ENCODE measurements at places on chromosomes 3 and 15.

DNA sequence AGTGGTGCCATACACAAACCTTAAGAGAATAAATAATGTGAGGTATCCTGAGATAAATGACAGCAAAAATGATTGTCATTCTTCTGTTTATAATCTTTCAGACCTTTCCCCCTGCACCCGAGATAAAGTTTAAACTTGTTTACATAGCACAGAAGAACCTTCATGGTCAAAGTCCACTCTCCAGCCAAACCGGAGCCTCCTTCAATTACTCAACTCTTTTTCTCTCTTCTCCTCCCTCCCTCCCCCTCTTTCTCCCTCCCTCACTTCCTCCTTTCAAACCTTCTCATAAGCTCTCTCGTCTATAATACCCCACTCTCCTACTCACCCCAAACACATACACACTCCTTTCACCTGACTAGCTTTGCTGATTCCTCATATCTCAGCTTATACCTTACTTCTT, 198.9 kb downstream of the EFHB start:
- no peak for DNase-seq

DNA sequence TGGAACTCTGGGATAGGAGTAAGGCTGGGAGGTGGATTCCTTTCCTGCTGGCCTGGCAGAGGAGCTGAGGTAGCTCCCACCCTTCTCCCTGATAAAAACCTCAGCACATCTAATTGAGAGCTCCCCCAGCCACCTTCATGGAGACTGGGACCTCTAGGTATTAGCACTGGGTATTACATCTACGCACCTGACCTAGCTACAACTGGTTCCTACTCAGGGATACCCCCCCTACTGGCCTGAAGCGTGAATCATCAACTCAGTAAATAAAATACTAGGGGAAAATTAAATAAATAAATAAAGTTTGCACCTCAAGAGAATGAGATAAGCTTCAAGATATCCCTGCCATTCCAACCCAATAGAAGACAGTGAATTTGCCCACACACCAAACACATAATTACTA, 140.4 kb downstream of the NEK10 start:
- no peak for DNase-seq

GRCh38 chr15:45674677-45675076, 39.8 kb downstream of the SQOR start:
- DNase-seq, result no peak

DNA sequence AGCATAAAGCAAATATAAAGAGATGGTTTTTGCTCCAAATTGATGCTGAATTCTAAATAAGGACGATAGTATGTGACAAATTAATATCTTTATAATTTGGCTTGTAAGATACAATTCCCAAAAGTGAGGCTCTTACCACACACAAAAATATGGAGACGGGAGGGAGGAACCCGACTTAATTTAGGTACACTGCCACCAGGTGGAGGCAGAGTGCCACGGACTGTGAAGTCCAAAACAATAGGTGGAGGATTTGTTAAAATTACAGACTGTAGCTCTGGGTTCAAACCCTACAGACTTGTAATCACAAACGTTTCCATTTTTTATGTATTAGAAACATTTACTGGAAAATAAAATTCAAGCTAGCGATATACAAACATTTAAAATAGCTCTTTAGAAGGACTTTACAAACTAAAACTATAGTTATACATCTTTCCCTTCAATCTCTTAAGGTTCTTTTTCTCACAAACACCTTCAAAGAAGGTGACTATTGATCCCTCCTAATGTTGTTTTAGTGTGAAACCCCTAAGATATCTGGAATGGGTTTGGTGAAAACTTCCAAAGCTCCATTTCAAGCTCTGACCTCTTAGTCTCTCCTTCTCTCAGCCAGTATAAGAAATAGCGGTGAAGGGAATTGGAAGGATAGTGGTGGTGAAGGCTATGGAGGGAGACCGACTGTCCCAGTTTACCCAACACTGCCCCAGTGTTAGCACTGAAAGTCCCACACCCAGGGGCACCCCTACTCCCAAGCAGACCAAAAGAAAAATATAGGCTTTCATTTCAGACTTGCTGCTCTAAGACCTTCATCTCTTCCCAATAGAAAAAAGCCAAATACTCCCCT, 89.7 kb downstream of the AQP9 start:
- peak; percentile 82 for DNase-seq

GRCh38 chr15:31371520-31372240, 45.0 kb downstream of the KLF13 start:
- DNase-seq, result no peak

- peak; percentile 88 for DNase-seq
Measured at GRCh38 chr3:83890039-83890762, 1068.6 kb upstream of the CADM2 start.

GRCh38 chr3:196514913-196515621, at the start of gene SMCO1:
Gene SMCO1, minus strand, starts transcription at chr3:196515346. Its CDS starts 137 bp downstream, at chr3:196515209.
- DNase-seq, result no peak

DNA sequence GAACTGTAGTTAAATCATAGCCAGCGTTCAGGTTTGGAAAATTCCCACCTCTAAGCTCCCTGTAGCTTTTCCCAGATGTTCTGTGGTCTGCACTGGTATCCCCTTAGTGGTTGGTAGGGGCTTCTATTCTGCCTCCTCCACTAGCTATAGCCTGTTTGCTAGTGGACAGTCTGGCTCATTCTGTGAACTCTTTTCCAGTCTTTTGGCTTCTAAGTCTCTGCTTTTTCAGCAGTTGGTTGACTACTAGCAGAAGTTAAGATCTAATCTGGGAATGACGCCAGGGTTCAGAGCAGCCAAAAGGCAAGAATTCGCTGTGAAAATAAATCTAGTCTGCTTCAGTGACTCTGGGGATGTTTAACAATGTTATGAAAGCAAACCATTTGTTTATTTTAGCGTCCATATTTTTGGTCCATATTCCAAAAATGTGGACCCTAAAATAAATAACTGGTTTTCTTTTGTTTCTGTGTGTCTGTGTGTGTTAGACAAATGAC, 73.7 kb upstream of the WDR72 start:
- DNase-seq, result peak; percentile 6

DNA sequence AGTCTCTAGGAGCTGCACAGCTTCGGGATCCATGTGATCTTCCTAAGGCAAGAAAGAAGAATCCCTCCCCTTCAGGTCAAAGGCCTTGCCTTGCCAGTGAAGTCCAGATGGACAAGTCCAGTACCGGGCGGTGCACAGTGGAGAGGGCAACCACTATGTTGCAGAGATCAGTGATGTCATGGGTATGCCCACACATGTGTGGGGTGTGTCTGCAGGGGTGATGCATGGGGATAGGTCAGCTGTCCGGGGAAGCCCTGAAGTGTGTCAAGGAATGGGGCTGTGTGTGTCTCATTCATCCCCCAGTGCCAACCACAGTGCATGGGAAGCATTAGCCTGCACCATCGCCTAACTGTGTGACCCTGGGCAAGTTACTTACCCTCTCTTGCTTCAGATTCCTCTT, 66.5 kb downstream of the TLE3 start:
- no peak for DNase-seq

GRCh38 chr3:60992395-60992794, 258.9 kb downstream of the FHIT start:
- no peak for DNase-seq

DNA sequence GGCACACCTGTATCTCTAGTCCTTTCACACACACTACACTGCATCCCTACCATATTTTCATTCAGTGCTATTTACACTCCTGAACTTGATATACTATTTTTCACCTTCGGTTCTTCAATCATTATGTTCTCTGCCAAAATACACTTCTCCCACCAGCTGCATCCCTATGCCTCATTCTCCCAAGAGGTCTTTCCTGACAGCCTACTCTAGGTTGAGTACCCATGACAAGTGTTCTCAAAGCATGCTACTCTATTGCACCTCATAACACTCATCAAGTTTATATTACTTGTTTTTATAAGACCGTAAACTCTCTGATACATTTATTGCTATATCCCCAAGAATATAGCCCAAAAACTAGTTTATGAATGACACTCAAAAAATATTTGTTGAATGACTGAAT, 549.5 kb downstream of the PYDC2 start:
- DNase-seq, result no peak

GRCh38 chr3:62238003-62238402, 135.3 kb downstream of the FEZF2 start:
- no peak for DNase-seq

DNA sequence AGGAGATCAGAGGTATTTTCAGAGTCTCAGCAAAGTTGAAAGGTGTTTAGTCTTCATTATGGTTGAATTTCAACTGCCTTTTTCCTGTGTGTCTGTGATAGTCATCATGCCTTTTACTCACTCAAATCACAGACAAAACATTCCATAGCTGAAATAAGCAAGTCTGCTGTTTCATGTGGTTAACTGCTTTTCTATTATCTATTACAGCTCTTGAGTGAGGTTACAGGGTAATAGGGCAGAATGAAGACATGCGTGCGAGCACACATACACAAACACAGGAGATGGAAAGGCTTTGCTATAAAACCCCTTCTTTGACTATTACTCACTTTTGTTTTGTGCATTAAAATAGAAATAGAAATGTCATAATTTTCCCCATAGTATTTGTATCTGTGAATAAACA, 192.6 kb upstream of the RARB start:
- DNase-seq, result peak; percentile 45

DNA sequence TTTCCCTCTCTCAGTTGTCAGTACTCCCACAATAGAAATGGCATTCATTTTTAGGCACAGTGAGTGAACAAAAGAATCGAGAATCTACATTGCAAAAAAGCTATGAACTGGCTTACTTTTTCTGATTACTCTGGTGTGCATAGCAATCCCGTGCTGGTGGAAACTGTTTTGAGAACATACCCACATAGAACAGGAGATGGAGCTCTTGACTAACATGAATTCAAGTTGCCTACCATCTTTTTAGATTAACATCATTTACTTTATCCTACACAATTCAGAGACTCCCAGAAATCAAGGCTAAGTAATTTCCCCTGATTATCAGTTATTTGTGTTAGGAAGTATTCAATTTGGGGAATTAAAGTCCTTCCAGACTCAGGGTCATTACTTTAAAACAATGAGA, 326.6 kb downstream of the ARPP21 start:
- DNase-seq, result peak; percentile 57

DNA sequence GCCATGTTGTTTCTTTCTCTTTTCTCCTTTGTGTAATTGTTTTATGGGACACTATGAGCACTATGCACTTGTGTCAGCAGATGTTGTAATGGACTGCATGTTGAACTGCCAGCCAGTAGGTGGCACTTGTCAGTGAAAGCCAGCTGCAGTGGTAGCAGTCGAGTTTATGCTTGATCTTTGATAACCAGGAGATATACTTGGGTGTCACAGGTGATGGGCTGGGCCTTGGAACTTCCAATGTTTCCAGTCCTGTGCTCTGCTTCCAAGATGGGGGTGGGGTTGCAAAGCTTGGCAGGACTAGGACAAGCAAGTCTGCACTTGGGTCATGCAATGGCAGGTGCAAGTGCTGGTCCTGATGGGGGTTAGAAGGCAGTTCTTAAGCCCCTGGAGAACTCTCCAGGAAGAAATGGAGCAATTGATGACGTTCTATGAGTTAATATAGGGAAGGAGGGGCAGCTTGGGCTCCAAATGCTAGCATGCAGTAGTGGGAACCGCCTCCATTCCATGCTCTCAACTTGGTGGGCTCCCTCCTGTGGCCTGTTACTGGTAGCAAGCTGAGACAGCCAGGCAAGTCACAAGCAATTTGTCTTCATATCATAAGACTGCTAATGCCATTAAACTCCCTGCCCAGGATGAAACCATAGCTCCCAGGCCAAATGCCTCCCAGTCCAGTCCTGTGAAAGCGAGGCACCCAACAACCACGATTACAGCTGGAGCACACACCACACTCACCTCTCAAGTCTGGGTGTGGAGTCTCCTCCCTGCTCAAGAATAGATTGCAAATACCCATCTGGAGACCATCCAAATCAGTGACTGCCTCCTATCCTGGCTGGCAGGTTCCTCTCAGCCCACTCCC, 287.2 kb downstream of the CGGBP1 start:
- peak; percentile 23 for DNase-seq

DNA sequence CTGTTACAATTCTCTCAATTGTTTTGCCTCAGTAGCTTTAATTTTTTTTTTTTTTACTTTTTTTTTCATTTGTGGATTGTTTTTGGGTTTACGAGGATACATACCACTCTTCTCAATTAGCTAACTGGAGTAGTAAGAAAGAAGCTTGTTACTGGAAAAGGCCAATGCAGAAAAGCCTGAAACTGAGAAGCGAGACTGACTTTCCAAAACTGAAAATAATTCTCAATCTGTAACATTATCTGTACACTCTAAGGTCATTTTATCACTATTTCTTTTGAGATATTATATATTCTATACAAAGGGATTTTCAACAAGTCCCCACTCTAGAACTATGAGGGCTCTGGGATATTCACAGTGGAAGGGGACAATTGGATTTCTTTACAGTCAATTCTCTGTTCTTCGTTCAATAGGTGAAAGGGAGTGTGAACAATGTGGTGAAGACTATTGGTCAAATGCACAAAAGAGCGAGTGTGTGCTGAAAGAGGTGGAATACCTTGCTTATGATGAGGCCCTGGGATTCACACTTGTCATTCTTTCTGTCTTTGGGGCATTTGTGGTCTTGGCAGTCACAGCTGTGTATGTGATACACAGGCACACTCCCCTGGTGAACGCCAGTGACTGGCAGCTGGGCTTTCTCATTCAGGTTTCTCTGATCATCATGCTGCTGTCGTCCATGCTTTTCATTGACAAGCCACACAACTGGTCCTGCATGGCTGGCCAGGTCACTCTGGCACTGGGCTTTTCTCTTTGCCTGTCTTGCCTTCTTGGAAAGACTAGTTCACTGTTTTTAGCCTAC, 83.9 kb upstream of the KCNAB1 start:
- DNase-seq, result no peak

- DNase-seq, result no peak
Measured at GRCh38 chr3:127520993-127521392, 69.5 kb downstream of the TPRA1 start.

GRCh38 chr3:142888481-142889211, at the start of gene PCOLCE2:
Gene PCOLCE2, minus strand, starts transcription at chr3:142889083. Its CDS starts 187 bp downstream, at chr3:142888896.
- peak; percentile 14 for DNase-seq

DNA sequence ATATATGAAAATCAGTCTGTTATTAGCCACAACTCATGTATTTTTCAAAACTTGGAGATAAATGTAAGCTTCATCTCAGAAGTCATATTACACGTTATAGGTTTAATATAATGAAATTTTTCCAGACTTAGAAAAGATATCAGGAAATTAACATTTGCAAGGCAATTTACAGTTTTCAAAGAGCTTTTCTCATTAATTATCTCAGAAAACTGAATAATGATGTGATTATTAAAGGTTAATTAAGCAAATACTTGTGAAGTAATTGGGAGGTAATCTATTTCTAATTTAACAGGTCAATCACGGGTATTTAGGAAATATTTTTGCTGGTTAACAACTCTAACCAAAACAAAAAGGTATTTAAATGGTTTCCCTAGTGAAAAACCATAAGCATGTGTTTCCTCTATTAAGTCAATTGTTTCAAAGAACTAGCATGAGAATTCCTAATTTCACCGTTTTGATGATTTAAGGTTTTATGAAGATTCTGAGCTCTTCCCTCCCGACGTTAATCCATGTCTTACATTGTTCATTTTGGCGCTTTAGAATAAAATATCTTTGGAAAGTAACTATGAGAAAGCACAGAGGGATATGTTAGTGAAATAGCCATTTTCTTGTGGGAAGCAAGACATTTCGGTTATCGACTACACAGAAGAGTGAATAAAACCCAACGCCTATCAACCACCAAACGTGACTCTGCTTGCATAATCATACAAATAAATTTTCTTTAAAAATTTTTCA, 1.5 kb upstream of the NEO1 start:
- no peak for DNase-seq

Data from iris pigment epithelial cell (primary cell).